ENCODE measurements at places on chromosomes 11 and 22. TPM values are rescaled to one million over a fixed set of nuclear protein-coding genes. Genes with fewer than 3 reads are reported as not detected.
A peak's percentile ranks its signal among the peaks of the same experiment; 100 is the strongest.

DNA sequence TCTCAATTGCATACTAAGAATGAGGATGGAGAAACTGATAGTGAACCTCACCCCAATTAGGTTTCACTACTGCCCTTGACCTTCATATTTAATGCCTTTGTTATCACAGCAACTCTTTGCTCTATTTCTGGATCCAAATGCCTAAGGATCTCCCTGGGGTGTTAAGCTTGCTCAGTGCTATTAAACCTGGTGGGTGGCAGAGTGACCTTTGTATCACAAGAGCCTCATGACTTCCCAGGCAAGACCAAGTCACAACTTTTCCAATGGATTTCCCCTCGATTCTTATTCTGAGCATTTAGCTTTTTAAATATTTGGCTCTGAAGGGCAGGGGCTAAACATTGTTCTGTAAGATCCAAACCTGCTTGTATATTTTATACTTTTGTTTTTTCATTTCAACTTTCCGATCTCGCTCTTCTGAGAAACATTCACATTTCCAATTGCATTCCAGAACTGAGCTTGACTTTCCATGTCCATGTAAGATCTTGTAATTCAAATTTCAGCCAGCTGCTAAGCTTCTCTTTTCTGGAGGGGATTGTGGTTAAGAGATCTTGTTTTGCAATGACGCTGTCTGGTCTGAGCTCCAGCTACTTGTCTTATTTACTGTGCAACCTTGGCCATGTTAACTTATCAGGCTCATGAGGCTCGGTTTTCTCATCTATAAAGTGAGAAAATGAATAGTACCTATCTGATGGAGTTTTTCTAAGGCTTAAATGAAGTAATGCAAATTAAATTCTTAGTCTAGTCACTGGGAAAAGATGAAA, 6.4 kb upstream of the EHF start:
- no peak for DNase-seq
- H3K36me3 ChIP-seq, result no peaks in the 10 kb centered on the region
- H3K4me1 ChIP-seq, result peaks cover 20% of the 10 kb centered on the region
- H3K27me3 ChIP-seq, result no peaks in the 10 kb centered on the region

DNA sequence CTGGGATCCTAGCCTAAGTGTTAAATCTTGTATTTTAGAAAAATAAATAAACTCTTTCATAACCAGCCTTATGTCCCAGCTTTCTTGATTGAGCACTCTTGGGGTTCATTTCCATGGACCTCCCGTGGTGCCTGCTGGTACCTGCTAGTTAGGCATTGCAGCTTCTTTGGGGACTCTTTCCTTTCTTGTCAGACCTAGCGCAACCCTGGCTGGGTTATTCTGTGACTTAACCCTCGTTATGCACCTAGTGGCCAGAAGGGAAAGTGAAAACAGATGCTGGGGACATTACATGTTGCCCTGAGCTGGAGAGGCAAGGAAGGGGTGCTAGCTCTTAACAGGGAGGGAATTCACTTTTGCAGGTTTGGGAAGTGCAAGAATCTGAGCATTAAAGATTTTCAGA, 46.8 kb downstream of the APIP start:
- H3K36me3 ChIP-seq, result no peaks in the 10 kb centered on the region
- no peak overlapping the region for H3K4me3 ChIP-seq
- H3K27me3 ChIP-seq, result no peaks in the 10 kb centered on the region
- H3K4me1 ChIP-seq, result no peaks in the 10 kb centered on the region
- no peak for DNase-seq

GRCh38 chr11:119513131-119513805, 90.3 kb upstream of the THY1 start:
- H3K27me3 ChIP-seq, result no peaks in the 10 kb centered on the region
- peaks cover 20% of the 10 kb centered on the region for H3K4me1 ChIP-seq
- no peak overlapping the region for H3K4me3 ChIP-seq
- no peak overlapping the region for H3K27ac ChIP-seq
- H3K36me3 ChIP-seq, result no peaks in the 10 kb centered on the region
- DNase-seq, result no peak

DNA sequence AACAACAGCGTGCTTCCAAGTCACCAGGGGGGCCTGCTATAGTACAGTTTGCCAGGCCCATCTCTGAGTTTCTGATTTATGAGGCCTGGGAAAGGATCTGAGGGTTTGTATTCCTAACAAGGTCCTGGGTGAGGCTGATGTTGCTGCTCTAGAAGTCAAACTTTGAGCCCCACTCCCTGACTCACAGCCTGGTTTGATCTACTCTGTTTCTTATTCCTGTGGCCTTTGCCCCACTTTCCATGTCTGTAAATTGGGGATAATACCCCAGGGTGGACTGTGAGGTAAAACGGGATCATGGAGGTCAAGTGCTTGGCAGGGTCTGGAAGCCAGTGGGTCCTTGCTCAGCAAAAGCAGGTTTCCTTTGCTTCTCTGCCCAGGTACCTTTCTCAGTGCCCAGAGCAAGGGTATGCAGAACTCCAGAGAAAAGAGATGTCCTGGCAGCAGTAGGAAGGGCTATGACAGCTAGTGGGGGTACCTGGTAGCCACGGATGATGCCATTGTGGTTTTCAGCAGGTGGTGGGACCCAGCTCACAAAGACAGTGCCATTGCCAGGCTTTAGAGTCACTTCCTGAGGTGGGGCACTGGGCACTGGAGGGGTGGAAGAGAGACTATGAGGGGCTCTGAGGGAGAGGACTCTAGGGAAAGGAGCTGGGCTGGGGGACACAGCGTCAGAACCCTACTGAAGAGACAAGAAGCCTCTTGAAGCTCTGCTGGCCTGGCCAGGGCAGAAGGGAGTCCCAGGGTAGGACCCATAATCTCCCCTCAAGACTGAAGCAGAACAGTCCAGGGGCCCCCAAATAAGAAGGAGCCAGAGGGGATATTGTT, 2.8 kb downstream of the ROBO4 start:
- H3K4me1 ChIP-seq, result no peaks in the 10 kb centered on the region
- no peaks in the 10 kb centered on the region for H3K27me3 ChIP-seq
- no peak overlapping the region for H3K27ac ChIP-seq
- H3K36me3 ChIP-seq, result no peaks in the 10 kb centered on the region

DNA sequence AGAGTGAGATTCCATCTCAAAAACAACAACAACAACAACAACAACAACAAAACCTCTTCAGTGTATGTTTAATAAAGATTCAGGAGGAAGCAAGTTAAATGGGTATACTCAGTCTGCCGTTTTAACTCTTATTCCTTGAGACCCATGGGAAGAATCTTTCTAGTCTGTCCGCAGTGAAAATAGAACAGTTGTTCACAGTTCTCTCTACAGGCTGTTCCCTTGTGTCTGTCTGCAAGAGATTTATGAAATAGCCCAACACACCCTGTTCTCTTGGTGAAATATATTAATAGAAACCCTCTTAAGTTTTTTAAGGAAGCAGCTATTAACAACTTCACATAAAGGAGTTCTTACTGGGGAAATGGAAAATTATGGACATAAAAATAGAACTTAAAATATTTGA, 682.2 kb upstream of the RAG2 start:
- no peaks in the 10 kb centered on the region for H3K27me3 ChIP-seq
- no peak overlapping the region for H3K4me3 ChIP-seq
- no peaks in the 10 kb centered on the region for H3K4me1 ChIP-seq
- no peak for DNase-seq
- H3K27ac ChIP-seq, result no peak overlapping the region
- no peaks in the 10 kb centered on the region for H3K36me3 ChIP-seq

GRCh38 chr22:47102648-47103047, 340.2 kb downstream of the TBC1D22A start:
- H3K27ac ChIP-seq, result no peak overlapping the region
- H3K27me3 ChIP-seq, result no peaks in the 10 kb centered on the region
- no peaks in the 10 kb centered on the region for H3K36me3 ChIP-seq
- H3K4me3 ChIP-seq, result no peak overlapping the region
- DNase-seq, result no peak
- H3K4me1 ChIP-seq, result no peaks in the 10 kb centered on the region

- no peaks in the 10 kb centered on the region for H3K36me3 ChIP-seq
- no peak for DNase-seq
- H3K4me3 ChIP-seq, result no peak overlapping the region
- no peaks in the 10 kb centered on the region for H3K27me3 ChIP-seq
Observed at GRCh38 chr22:22703715-22704114, 59.3 kb downstream of the GGTLC2 start.

GRCh38 chr22:29798318-29798717, 31.1 kb downstream of the UQCR10 start:
- H3K27ac ChIP-seq, result peak overlapping the region; percentile 51
- peak; percentile 46 for DNase-seq
- H3K27me3 ChIP-seq, result no peaks in the 10 kb centered on the region
- H3K4me1 ChIP-seq, result peaks cover 27% of the 10 kb centered on the region
- H3K4me3 ChIP-seq, result no peak overlapping the region

DNA sequence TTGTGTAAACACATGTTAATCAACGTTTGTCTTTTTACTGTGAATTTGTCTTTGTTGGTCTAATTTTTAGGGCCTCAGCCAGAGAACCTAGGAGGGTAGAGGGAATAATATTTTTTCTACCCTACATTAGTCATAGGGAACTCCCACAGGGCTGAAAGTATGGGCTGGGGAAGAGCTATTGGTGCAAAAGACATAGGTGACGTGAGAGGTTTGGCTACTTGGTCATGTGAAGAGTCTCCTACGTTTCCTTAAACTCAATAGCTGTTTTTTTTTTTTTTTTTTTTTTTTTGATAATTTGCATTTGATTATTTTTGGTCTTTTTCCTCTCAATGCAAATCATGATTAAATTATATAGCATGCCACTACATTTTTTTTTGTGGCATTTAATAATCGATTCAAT, 15.9 kb upstream of the MMP7 start:
- no peak for DNase-seq
- H3K4me3 ChIP-seq, result no peak overlapping the region
- no peaks in the 10 kb centered on the region for H3K27me3 ChIP-seq
- H3K27ac ChIP-seq, result peak overlapping the region; percentile 68

- H3K27me3 ChIP-seq, result no peaks in the 10 kb centered on the region
- no peak for DNase-seq
- H3K4me3 ChIP-seq, result no peak overlapping the region
- no peaks in the 10 kb centered on the region for H3K4me1 ChIP-seq
Observed at GRCh38 chr11:114811971-114812370, 133.6 kb downstream of the NXPE2 start.

DNA sequence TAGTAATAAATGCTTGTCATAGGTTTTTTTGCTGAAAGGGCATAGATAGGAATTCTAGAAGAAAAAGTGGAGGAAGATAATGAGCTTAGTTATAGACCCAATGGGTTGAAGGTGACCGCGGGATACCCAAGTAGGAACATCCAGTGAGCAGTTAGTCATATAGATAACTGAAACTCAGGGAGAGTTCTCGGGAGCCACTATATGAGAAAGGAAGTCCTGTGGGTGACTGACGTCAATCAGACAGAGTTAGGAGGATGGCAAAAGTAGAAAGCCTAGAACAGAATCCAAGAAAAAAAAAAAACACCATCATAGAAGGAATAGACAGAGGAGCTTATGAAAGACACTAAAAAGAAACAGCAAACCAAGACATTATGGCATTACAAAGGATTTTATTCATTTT, 1.6 kb upstream of the CNGA4 start:
- H3K27ac ChIP-seq, result no peak overlapping the region
- no peaks in the 10 kb centered on the region for H3K27me3 ChIP-seq
- no peak for DNase-seq
- H3K4me1 ChIP-seq, result no peaks in the 10 kb centered on the region
- H3K4me3 ChIP-seq, result no peak overlapping the region

- no peak overlapping the region for H3K4me3 ChIP-seq
- no peak overlapping the region for H3K27ac ChIP-seq
Observed at GRCh38 chr11:130711193-130711592, 205.1 kb downstream of the SNX19 start.

GRCh38 chr11:7437696-7438095, 47.6 kb upstream of the OLFML1 start:
- H3K4me1 ChIP-seq, result 0 out of 2 replicates have a peak, but pooled peaks cover 5% of the 10 kb centered on the region
- H3K36me3 ChIP-seq, result no peaks in the 10 kb centered on the region
- DNase-seq, result no peak
- H3K27ac ChIP-seq, result no peak overlapping the region
- no peaks in the 10 kb centered on the region for H3K27me3 ChIP-seq
- H3K4me3 ChIP-seq, result no peak overlapping the region

DNA sequence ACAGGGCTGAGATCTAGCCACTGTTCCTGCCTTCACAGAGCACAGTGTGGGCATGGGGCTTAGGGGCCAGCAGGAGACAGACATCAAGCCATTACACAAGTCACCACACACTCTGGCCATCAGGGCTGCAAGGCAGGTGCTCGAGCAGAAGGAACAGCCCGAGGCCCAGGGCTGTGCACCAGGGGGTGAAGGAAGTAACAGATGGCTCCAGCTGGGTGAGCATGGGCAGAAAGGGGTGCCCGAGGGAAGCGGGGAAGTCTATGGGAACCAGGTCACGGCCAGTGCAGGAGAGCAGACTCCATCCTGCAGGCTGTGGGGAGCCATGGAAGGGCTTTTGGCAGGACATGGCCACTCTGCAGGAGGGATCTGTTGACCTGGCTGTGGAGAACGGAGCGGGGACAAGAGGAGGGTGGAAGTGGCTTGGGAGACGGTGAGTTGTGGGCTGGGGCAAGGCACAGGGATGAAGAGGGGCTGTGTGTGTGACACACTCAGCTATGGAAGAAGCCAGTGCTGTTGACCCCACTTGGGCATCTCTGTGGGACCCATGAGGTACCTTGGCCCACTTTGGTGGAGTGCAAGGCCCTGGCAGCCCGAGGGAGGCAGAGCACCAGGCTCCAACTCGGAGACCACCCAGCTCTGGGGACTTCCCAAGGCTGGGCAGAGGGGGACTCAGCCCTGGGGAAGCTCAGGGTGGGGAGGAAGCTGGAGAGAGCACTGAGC, 3.6 kb downstream of the C11orf68 start:
- no peaks in the 10 kb centered on the region for H3K27me3 ChIP-seq
- no peak for DNase-seq
- H3K27ac ChIP-seq, result no peak overlapping the region
- no peak overlapping the region for H3K4me3 ChIP-seq

GRCh38 chr22:32685512-32685911, 116.0 kb upstream of the TIMP3 start:
- no peak overlapping the region for H3K27ac ChIP-seq
- H3K27me3 ChIP-seq, result no peaks in the 10 kb centered on the region
- no peaks in the 10 kb centered on the region for H3K4me1 ChIP-seq
- H3K4me3 ChIP-seq, result no peak overlapping the region

GRCh38 chr11:80024119-80024518, 583.3 kb upstream of the TENM4 start:
- H3K36me3 ChIP-seq, result no peaks in the 10 kb centered on the region
- DNase-seq, result no peak
- H3K27me3 ChIP-seq, result no peaks in the 10 kb centered on the region
- no peak overlapping the region for H3K27ac ChIP-seq
- no peaks in the 10 kb centered on the region for H3K4me1 ChIP-seq
- no peak overlapping the region for H3K4me3 ChIP-seq

Gene AQP11
- total RNA-seq, result 0.64 TPM

Gene CCDC134
- total RNA-seq, result 19.3 TPM

Gene NEFH
- 0.13 TPM for total RNA-seq

Gene TBC1D22A
- total RNA-seq, result 44.7 TPM

Gene GAL3ST3
- not detected for total RNA-seq

Gene FOLH1
- total RNA-seq, result not detected

Gene KCNQ1
- total RNA-seq, result 0.16 TPM

Gene LDHA
- 908 TPM for total RNA-seq
